ENCODE measurements at places on chromosomes 1 and 21.

DNA sequence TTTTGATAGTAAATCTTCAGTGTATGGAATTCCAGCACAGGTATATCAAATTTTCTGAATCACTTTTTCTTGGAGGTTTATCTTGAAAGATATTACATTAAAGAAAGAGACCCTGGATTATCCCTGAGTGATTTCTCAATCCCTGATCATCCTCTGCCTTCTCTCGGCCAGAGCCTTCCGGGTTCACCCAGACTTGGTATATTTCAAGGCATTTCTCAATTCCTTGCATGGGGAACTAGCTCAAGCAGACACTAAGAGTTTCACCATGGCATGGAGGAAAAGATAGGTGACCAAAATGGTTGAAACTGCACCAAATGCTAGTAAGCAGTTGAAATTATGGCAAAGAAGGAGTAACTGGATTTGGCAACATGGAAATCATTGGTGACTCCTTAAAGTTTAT is 5.7 kb downstream of the VAMP4 start:
- DNase-seq, result no peak

- DNase-seq, result no peak
These were observed 5.6 kb downstream of the MX2 start for GRCh38 chr21:41367301-41367944.

DNA sequence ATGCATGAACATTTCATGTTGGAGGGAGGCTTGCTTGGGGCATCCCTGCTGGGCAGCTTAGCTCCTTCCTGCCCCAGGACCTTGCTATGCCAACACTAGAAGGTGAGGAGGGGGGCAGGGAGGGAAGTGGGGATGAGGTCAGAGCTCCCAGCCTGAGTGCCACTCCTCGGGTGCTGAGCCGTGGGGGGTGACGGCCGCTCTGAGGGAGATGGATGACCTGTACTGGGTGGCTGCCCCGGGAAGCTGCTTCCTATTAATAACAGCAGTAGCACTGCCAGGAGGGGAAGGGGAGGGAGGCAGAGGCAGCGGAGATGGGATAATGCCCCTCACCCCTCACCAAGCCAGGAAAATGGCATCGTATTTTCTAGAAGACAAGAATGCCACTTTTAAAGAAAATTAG is 60.6 kb downstream of the UBIAD1 start:
- DNase-seq, result no peak

DNA sequence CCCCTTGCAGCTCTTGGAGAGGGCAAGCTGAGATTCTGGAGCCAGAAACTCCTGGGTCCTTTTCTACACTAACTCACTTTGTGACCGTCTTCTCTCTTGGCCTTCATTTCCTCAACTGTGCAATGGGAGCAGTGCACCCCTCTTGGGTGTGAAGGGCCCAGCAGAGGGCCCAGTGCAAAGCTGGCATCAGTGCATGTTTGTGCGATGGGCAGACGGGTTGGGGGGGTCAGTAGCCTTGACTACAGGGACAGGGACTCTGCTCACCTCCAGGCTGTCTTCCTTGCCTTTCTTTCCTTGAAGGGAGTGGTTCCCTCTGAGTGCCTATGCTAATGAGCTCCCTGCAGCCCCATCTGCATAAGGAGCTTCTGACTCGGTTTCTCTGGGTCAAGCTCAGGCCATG is 51.0 kb downstream of the EDN2 start:
- DNase-seq, result no peak

GRCh38 chr1:154520333-154520732 is 18.1 kb upstream of the SHE start:
- no peak for DNase-seq

DNA sequence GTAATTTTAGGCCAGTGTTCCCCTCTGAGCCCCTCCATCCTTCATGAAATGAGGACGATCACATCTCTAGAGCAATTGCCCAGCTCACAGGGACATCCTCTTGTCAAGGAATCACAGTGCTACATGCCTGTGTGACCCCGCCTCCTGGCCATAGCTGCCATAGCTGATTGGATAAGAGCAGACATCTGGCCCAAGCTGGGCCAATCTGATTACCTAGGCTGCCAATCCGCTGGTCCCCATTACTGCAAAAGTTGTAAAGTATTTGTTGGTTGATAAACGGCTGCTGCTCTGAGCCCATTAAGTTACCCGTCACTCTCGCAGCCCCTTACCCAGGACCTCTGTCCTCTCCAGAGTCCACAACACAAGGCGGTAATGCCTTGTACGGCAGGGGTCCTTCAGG is 8.3 kb downstream of the NT5C1A start:
- no peak for DNase-seq

DNA sequence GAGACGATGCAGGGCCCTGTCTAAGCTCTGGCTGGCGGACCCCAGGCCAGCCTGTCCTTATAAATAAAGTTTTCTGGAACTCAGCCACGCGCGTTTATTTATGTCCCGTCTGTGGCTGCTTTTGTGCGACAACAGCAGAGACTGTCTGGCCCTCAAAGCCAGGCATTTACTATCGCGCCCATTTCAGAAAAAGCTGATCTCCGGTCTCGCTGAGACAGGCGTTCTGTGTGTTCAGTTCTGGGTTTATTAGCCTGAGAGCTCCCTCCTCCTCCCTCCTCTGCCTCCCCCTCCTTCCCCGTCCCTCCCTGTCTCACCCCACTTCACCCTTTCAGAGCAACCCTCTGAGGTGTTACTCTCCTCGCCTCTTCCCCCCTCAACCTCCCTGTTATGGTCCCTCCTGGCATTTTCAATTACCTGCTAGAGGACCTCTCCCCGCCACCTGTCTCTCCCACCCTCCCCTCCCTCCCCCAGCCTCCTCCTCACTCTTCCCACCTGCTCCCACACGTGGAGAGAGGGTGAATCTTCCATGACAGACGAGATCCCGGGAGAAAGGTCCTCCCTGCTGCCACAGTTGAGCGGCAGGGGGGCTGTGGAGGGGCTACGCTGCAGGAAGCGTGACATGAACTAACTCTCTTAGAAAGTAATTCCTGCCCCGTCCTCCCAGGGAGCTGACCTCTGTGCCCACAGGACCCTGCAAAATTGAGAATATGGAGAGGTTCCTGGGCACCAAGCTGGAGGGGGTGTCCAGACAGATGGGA is 59.9 kb downstream of the SPSB1 start:
- no peak for DNase-seq

DNA sequence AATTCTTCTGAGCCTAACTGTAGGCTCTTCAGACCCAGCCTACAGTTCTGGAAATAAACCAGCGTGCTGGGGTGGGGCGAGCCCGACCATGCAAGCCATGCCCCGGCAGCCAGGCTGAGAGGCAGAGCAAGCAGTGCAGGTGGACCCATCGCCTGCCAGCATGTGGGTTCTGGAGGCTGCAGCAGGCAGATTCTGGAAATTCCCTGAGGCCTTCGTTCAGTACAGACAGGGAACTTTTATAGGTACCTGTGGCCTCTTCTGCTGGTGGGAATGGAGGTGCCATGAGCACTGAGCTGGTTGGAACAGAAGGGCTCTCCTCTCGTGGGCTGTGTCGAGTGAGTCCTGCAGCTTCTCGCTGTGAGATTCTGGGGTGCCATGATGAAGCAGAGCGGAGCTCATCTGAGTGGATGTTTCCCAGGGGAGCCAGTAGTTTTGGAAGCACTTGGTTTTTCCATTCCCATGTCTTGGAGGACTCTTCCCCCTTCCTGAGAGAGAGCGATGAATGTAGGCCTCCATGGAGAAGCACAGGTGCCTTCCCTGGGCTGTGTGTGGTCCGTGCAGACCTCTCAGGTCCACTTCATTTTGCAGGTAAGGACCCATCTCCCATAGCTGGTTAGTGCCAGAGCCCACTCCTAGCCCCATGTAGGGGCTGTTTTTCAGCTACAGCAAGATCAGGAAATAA is 94.1 kb downstream of the PCBP3 start:
- DNase-seq, result no peak

- no peak for DNase-seq
These were observed 18.5 kb downstream of the WASF2 start for GRCh38 chr1:27471477-27471876.

DNA sequence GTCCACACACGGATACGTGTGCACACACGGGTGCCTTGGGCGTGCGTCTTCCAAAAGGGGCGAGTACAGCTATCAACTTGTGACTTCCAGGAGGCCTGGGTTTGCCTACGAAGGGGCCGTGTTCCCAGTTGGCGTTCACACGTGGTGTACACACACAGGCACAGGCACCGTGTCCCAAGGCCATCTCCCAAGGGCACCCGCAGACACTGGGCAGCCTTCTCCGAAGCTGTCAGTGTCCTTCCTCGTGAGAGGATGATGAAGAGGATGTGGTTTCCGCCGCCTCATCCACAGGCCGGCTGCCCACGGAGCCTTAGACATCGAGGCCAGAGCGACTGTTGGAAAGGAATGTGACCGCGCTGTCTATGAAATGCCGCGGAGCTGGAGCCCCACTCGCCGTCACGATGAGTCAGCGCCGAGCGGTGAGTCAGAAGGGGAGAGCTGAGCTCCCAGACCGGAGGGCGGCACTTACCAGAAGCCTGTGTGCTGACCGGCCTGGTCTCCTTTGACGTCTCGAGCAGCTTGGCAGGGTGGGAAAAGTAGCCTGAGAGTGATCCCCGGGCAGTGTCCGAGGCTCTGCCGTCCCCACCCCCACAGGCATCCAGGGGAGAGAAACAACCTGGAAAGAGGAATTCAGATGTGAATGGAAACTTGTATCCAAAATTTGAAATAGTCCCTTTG is 141.4 kb upstream of the ARHGEF16 start:
- DNase-seq, result peak; percentile 96

GRCh38 chr1:19130468-19130867 is 79.6 kb downstream of the UBR4 start:
- DNase-seq, result no peak

DNA sequence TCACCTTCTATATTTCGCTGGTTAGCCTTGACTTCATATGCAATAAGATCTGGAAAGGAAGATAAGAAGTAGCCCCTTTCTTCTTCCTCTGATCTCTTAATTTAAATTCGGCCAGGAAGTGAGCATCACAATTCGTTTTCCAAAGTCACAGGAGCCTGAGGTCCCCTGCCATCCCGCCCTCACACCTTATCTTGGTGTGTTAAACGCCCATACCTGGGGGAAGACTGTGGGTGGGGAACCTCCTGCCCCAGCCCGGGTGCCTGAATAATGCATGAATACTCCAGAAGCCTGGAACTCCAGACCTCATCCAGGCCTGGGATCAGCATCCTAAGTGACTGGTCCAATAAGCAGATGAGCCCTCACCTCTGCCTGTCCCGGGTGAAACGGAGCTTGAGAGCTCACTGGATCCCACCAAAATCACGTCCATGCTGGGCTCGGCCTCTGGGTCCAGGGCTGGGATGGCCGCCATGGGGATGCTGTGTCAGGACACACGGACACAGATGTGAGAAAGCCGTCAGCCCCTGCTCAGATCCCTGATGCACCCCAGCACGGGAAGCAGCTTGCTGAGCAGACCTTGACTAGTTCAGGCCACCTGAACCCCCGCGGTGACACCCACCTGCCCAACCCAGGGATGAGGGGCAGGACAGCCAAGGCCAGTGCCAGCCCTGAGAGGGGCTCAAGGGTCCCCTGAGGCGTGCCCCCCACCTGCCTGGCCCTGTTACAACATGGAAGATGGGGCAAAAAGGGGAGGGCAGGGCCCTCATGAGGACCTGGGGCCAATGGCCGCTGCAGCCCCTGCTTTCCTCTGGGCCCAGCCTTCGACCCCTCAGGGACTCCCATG is 686 bp downstream of the DNMT3L start:
- DNase-seq, result no peak

GRCh38 chr1:214466403-214467077 is 84.9 kb downstream of the PTPN14 start:
- DNase-seq, result no peak

DNA sequence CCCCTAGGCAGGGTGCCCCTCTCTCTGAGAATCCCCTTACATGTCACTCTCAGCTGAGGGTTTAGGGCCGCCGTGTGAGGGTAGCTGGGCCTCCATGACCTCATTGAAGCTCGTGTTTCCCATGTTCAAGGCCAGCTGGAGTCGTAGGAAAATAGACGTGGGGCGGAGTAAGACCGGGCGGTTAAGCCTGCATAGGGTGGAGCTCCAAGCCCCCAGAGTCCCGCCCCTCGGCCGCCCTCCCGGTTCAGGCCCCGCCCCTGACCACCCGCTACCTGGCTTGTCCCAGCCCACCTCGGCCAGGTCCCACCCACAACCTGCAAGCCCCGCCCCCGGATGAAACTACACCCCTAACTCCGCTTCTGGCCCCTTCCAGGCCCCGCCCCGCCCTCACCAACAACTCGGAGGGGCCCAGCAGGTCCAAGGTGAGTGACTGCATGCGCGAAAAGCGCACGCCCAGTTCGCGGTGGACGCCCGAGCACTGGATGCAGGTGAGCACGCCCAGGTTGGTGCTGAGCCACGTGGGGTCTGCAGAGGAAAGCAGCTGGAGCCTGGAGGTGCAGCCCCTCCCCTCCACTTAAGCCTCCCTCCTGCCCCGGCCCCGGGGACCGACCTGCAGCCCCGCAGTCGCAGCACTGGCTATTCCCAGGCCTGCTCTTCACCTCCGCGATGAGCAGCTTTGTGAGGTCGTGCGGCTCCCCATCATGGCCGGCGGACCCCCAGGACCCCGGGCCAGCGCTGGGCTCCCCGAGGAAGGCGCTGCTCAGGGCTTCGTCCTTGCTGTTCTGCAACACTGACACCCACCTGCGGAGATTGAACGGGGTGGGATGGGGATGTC is 12.2 kb upstream of the TCEA3 start:
- DNase-seq, result no peak

GRCh38 chr21:33259995-33260394 is 6.2 kb upstream of the IL10RB start:
- no peak for DNase-seq

- DNase-seq, result no peak
These were observed 3.3 kb upstream of the CD1B start for GRCh38 chr1:158334526-158335212.

GRCh38 chr1:29243871-29244200 is 7.5 kb downstream of the PTPRU start:
- DNase-seq, result peak; percentile 55

DNA sequence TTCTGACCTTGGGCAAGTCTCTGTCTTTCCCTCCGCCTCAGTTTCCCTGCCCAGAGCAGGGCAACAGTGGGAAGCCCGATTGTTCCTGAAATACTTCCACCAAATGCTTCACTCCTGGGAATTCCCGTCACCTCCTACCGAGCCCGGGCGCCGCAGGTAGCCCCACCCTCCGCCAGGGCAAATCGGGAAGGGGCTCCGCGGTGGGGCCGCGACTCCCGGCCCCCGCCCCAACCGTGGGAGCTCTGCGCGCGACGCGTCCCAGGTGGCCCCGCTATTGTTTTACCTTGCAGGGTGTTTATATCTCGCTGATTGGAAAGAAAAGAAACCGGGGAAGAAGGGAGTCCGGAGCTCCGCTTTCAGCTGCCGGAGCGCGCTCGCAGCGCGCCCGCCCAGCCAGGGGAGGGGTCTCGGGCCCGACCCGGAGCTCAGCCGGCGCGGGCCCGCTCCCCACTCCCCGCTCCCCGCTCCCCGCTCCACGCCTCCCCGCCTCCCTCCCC is 407 bp downstream of the IGSF3 start:
- DNase-seq, result no peak

DNA sequence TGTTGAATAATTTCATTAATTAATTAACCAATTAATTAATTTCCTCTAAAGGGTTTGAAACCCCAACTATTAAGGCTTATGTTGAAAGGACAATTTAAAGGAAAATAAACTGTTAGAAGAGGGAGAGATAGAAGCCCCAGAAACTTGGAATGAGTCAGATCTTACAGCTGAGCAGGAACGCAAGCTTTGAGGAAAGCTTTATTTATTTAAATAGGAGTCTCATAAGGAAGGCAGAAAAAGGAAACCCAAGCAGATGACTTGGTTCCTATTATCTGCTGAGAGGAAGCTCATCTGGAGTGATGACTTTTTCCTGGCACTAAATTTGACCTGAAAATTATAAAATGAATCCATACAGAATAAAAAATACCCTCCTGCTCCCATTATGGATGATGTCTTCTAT is 105.1 kb downstream of the ROR1 start:
- DNase-seq, result peak; percentile 41
